Vagina (tissue), 2 donors: ENCODE measurements at places on chromosomes 5 and 9.

DNA sequence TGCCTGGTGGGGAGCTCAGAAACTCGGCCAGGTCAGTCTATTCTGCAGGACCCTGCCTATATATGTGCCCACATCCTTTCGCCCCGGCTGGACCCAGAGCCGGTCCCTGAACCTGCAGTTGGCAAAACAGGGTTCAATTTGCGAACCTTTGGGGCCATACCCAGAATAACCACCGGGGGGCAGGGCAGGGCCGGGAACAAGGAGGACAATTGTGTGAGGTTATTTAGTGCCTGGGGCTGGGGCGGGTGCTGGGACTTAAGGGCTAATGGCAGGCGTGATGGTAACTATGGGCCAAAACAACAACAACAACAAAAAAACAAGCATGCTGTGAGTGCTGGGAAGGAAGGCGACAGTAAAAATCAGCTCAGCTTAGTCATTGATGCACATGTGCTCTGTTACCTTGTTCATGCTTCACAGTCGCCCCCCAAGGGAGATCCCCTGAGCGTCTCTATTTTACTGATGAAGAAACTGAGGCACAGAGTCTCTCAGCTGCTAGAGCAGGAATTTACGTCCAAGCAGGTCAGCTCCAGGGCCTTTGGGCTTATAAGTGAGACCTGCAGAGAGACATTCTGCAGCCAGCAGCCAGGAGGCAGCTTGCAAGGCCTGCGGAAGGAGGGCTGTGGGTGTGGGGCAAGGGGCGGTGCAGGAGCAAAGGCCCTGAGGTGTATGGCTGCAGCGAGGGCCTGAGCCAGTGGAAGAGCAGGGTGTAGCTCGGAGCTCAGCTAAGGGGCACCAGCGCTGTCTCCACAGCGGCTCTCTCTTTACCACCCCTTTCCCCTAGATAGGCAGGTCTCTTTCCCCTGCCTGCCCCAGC, 106.0 kb downstream of the PHF2 start:
- no peak for DNase-seq

DNA sequence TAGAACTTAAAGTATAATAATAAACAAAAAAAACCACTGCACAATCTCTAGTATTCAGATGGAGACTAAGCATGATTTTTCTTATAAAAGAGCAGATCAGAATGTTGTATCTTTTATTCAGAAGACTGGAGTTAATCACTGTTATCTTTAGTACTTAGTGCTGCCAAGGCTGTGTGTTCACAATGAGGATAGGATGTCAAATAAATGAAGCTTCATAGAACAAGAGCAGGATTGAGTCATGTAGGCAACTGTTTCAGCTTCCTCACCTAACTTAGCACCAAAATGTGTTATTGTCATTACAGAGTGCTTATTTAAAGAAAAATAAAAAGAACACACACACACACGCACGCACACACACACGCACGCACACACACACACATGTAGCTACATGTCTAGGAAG, 58.1 kb upstream of the CDKN2B start:
- no peak for DNase-seq

DNA sequence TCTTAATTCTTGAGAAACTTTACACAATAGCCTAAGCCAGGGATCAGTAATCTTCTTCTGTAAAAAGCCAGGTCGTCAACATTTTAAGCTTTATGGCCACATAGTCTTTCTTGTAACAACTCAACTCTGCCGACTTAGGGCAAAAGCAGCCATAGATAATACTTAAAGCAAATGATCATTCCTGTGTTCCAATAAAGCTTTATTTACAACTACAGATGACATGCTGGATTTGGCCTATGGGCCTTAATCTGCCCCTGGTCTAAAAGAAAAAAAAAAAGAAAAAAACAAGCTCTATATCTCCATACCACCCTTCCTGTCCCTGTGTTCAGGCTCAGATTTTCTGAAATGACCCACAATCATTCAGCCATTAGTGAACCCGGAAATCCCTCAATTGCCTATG, 220.3 kb downstream of the ENC1 start:
- no peak for DNase-seq

- DNase-seq, result no peak
Measured at GRCh38 chr5:163914910-163915309, 409.5 kb downstream of the MAT2B start.

GRCh38 chr5:3357291-3357690, 238.3 kb upstream of the IRX1 start:
- DNase-seq, result no peak

DNA sequence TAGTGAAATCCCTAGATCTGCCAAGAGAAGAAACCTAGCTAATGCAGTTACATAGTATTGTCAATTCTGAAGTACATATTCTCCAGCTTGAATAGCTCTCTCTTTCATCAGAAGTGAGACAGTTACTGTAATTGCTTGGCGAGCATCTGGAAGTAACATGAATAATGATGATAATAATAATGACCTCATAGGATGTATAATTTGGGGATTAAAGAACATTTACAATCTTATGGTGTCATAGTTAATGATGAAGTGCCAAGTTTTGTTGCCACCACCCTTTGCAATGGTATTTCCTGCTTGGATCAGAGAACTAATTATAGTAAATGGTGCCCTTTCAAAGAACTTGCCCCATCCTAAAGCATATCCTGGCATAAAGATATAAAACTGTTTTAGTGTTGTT, 201.4 kb downstream of the ADAMTSL1 start:
- DNase-seq, result no peak

DNA sequence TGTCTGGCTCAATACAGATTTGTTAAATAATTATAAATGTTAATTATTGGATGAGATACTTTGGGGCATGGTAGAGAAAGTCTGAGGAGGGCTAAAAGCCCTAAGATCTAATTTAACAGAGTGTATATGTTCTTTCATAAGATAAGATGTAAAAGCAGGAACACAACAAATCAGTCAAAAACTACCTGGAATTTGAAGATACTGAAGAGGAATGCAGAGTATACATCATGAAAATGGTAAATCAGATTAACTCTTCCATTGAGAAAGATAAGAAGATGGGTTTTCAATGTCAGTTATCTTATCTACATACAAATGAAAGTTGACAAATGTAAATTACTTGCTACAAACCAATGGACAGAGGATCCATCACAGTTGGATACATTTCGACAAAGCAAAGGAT, 107.3 kb upstream of the NFIB start:
- no peak for DNase-seq

- no peak for DNase-seq
Measured at GRCh38 chr5:109688630-109688969, 1.1 kb upstream of the MAN2A1 start.

DNA sequence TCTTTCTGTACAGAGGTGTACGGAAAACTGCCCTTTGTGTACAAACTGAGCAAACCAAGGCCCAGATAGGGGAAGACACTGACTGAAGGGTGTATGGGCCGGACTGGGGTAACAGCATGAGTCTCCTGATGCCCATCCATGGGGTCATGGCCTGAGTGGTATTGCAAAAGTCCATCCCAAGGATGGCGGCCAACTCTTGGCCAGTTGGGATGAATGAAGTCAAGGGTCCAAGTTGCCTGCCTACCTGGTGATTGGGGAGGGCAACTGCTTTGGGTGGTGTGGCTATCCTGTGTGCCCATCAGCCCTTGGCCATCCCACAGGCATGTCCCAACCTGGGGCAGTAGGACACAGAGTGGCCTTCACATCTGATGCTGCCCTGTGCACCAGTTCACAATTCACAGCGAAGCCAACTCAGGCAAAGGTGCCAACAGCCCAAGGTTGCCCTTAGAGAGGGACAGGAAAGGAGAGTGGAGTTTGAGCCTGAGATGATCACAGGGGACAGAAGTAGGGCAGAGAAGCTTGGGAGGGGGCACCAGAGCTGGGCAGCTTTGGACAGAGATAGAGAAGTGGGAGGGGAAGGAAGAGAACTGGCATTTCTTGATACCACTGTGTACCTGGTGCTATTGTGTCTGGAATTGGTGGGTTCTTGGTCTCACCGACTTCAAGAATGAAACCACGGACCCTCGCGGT, 46.6 kb downstream of the COL15A1 start:
- DNase-seq, result peak; percentile 65

GRCh38 chr9:99071313-99072039, 33.4 kb upstream of the TGFBR1 start:
- no peak for DNase-seq
